ENCODE measurements at places on chromosomes 1 and 21.
A peak's percentile ranks its signal among the peaks of the same experiment; 100 is the strongest.

DNA sequence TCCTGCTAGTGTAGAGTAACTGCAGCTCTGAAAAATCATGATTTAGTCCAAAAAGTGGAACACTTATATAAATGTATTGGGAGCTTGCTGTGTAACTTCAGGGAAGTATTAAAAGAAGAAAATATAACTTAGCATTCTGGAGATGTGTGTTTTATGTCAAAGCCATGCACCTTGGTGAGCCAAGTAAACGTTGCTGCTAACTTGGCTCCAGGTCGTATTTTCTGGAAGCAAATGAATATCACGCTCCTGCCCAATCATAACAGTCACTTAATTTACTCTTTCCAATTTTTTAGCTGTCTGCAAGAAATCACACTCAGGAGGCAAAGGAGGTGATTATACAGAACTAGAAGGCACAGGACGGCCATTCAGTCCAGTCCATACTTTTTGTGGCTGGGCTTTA is 61.1 kb downstream of the DOP1B start:
- no peak for DNase-seq

DNA sequence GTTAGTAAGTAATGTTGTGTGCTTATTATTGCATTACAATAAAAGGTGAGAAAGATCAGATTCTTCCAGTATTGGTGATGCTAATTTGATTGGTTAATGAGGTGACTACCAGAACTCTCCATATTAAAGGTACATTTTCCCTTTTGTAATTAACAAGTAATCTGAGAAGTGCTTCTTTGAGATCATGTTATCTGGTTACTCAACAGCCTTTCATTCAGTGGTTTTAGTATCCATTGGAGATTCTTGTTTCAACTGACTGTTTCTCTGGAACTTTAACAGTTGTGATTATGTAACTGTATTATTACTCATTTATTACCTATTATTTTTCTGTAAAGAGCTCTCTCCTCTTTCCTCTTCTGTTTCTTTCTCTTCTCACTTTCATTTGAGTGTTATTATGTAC is 86.7 kb downstream of the PEX14 start:
- no peak for DNase-seq

- no peak for DNase-seq
These were observed 14.5 kb downstream of the RGS4 start for GRCh38 chr1:163083690-163084089.

DNA sequence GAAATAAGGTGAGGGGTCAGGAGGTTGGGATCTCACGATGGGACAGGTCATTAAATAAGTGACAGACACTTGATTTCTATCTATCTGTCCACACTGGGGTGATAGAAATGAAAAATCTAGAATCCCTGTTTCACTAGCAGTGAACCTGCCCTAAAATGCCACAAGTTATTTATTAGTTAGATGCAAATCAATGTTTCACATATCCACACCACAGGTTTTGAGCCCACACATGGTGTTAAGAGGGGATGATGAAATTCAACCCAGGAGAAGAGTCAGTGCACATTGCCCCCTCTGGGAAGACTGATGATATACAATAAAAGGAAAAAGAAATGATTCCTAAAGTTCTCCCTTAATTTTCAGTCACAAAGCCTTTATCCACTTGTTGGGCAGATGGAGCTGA is 10.1 kb upstream of the NTPCR start:
- no peak for DNase-seq

DNA sequence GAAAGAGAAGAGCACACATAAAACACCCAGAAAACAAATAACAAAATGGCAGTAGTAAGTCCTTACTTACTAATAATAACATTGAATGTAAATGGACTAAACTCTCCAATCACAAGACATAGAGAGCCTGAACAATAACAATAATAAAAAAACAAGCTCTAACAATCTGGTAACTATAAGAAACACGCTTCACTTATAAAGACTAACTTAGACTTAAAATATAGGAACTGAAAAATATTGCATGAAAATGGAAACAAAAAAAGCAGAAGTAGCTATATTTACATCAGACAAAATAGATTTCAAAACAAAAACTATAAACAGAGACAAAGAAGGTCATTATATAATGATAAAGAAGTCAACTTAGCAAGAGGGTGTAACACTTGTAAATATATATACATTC is 83.1 kb upstream of the LYPLAL1 start:
- DNase-seq = no peak

- DNase-seq = no peak
These were observed 5.3 kb upstream of the ID3 start for GRCh38 chr1:23564529-23565122.

GRCh38 chr1:84299536-84300170 is 1.9 kb upstream of the SAMD13 start:
- no peak for DNase-seq

DNA sequence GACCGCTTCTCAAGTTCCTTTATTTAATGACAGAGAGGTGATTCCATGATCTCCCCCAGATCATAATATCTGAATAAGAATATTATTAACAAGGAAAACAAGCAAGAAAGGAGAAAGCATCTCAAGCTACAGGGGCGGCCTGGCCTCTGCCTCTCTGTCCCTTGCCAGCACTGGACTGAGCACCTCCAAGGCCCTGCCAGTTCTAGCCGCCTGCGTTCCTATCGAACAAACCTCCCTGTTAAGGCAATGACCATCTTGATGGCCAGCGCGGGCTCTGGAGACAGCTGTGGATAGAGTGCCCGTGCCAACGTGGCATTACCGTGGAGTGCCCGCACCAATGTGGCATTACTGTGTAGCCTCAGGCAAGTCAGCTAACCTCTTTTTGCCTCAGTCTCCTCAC is 84.8 kb downstream of the NPHP4 start:
- no peak for DNase-seq

GRCh38 chr1:184805667-184806295 is 51.1 kb upstream of the EDEM3 start:
- DNase-seq = peak; percentile 87

DNA sequence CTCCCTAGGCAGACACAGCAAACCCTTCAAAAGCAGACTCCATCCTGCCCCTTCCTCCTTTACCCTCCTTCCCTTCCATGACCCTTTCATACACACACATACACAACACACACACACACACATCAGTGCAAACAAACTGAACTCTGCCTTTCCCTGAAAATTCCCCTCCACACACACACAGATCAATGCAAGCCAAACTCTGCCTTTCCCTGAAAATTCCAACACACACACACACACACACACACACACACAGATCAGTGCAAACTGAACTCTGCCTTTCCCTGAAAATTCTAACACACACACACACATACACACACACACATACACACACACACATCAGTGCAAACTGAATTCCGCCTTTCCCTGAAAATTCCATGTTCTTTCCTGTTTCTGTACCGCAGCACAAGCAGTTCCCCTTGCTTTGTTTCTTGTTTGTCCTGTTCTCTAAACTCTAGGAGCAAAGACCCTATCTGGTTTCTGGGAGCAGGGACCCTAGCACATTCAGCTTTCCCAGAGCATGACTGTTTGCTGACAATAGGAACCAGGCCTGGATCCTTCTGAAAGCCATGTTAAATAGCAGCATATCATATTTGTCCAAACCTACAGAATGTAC is 91.0 kb downstream of the PTPN14 start:
- no peak for DNase-seq

- DNase-seq = no peak
These were observed 115.2 kb downstream of the NGF start for GRCh38 chr1:115222616-115223402.

DNA sequence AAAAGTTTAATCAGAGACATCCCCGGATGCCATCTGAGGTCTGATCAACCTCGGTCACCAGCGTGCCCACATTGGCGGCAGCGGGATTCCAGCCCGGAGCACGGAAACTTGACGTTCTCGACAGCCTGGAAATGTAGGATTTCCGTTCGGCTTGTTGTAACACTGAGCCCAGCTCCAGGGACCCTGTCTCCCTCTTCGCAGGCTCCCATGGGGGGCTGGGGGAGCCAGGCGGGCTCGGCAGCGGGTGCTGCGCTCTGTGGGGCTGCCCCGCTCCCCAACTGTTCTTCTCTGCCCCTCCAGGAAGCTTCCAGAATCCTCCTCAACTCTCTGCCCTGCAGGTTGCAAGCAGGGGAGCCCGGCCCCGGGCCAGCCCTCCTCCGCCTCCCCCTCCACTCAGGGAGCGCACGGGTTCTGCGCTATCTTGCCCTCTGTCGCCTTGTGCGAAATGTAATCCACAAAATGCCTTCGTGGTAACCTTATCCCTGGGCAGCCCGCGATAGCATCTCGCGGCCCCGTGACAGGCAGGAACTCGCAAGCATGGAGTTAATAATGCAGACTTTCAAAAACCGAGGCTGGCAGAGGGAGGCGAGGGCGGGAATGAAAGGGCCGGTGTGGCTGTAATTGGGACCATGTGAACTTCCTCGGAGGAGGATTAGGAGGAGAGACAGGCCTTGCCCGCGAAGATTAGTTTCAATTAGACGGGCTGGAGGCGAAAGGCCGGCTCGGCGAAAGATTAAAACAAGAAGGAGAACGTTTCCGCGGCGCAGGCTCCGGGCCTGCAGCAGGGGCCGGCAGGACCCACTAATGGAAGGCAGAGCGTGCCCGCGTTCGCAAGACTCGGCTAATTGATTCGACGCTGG is 53.9 kb upstream of the TTC34 start:
- no peak for DNase-seq

- DNase-seq = no peak
These were observed 84.6 kb upstream of the DPYD start for GRCh38 chr1:98005326-98006010.

DNA sequence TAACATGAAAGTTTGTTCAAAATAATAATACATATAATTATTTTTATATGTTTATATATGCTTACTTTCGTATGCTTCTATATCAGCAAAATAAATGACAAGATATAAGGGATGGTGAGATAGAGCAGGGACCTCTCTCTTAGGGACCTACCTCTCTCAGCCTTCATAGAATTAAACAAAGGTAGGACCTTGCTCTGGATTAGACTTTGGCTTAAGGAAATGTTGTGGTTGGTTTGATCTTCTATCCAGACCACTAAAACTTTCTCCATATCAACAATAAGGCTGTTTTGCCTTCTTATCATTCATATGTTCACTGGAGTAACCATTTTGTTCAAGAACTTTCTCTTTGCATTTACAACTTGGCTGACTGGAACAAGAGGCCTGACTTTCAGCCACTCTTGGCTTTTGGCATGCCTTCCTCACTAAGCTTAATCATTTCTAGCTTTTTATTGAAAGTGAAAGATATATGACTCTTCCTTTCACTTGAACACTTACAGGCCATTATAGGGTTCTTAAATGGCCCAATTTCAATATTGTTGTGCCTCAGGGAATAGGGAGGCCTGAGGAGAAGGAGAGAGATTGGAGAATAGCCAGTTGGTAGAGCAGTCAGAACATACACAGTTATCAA is 14.4 kb downstream of the FRRS1 start:
- DNase-seq = no peak

GRCh38 chr1:21793104-21793503 is 10.2 kb upstream of the USP48 start:
- DNase-seq = no peak

- no peak for DNase-seq
These were observed 148.6 kb upstream of the ZC3H12A start for GRCh38 chr1:37325509-37326437.
